ENCODE measurements at places on chromosomes 3 and 15.

- DNase-seq, result no peak
Measured at GRCh38 chr3:176911579-176911978, 285.7 kb downstream of the TBL1XR1 start.

GRCh38 chr15:100101426-100102089 is 240.2 kb downstream of the ADAMTS17 start:
- DNase-seq, result no peak

DNA sequence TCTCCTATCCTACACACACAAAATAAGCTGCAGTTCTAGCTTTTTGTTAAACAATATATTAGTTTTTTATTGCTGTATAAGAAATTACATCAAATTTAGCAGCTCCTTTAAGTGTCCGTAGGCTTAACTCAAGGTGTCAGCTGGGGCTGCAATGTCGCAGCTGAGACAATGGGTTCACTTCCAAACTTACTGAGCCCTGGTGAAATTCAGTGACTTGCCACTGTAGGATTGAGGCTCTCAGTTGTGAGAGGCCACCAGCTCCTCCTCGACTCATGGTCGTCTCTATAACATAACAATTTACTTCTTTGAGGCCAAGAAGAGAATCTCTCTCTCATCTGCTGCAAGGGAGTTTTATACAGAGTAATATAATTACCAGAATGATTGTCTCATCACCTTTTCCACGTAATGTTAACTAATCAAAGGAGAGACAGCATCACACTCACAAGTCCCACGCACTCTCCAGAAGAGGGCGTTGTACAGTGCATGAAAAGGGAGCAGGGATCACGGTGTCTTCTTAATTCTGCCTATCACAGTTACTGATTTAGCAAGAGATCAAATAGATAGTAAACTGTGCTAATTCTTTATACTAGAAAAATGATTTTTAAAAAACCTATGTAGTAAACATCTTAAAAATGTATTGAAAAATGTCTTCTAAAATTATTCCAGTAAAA is 735.6 kb upstream of the GBE1 start:
- DNase-seq, result peak; percentile 22

GRCh38 chr3:126267169-126267975 is 87.0 kb upstream of the ALDH1L1 start:
- peak; percentile 92 for DNase-seq

- DNase-seq, result no peak
Measured at GRCh38 chr3:48123346-48123745, 64.9 kb downstream of the CDC25A start.

DNA sequence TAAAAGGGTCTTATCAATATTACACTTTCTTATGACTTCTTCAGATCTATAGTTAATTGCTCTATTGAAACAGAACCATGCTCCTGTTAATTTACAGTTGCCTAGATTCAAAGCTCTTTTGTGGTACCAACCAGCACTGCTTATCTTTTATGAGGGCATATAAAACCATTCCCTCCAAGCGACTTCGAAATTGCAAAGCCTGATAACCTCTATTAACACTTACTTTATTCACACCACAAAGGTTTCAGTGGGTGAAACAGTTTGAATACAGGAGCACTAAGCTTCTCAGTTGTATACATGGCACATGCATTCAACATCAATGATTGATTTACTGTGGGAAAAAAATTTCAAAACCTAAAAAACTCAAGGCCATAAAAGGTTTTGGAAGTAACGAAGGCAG is 74.9 kb upstream of the PPIB start:
- no peak for DNase-seq

DNA sequence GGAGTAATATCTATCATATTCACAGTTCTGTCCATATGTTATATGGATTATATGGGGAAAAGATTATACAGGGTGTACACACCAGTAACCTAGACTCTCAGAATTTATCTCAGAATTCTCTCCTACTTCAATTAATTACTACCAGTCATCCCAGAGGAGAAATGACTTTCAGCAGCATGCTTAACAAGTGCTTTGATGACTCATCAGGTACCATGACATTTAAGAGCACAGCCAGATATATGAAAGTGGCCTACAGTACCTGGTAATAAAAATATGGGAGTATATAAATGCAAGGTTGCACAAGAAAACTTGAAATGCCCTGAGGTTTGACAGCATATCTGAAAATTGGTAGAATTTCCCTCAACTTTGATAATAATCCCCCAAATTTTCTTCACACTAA is 1273.0 kb downstream of the OTOL1 start:
- no peak for DNase-seq

DNA sequence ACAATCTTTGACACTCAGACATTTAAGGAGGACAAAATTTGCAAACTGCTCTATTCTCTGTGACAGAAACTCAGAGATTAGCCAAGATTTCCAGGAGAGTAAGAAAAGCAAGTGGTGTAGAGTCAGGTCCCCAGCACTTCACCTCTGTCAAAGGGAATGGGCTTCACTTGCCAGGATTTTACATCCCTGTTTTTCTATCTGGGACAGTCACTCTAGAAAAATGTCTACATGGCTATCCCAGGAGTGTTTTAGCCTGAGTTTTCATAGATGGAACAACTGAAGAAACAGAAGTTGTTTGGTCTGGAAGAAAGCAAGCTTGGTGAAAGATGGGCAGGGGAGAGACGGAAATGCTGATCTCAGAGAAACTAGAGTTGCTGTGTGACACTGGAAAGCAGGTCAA is 3.0 kb downstream of the FAM219B start:
- DNase-seq, result no peak

DNA sequence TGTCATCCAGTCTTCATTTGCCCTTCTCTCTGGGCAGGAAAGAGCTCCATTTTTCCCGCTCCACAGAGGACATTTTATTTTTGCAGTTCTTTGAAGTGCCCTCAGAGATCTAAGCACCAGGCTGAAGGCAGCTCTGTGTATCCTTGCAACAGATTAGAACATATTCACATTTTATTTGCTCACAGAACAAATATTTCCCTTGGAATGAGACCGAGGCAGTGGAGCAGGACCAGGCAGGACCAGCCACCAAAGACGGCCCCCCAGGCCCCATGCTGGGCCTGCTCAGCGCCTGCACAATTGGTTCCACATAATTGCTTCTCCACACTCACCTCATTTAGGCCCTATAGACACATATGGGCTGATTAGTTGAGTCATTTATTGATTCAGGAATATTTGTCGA is 15.7 kb upstream of the ETV5 start:
- DNase-seq, result no peak

DNA sequence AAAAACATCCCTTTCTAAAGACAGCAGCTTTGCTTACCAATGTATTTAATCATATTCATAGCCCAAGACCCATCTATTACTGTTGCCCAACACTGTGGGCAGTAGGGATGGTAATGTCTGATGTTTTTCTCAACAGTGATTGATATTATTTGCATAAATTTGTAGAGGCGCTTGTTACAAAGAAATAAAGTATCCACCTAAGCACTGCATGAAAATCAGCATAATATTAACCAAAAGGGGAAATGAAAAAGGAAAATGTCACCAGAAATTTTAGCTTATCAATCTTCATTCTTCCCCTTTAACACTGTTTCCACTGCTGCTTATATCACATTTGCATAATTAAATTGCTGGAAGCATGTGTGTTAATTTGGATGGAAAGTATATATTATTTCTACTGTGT is 140.5 kb downstream of the CTNNB1 start:
- no peak for DNase-seq

DNA sequence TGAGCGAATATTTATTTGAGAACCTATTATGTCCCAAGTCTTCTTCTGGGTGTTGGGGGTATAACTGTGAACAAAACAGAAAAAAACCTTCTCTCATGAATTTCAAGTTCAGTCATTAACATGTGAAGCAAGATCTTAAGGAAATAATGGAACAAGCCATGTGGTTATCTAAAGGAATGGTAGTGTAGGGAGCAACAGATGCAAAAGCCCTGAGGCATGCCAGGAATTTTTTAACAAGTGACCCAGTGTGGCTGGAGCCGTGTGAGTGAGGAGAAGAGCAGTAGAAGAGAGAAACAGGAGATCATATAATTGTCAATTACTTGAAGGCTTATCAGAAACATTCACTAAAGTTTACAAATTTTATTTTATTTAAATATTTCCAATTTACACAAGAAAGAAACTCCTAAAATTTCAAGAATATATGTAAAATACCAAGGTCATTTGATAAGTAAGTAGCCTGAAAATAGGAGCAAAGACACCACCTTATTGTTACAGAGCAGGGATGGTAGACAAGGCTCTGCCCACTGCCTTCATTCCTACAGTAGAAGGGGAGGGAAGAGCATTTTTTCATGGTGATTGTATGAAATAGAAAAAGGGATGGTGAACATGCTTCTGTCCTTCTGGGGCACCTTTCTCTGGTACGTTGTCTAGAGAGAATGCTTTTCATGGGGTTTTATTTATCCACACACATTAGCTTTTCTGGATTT is 345.1 kb downstream of the PLOD2 start:
- DNase-seq, result no peak

- no peak for DNase-seq
Measured at GRCh38 chr3:125087768-125088391, 32.1 kb upstream of the HEG1 start.

DNA sequence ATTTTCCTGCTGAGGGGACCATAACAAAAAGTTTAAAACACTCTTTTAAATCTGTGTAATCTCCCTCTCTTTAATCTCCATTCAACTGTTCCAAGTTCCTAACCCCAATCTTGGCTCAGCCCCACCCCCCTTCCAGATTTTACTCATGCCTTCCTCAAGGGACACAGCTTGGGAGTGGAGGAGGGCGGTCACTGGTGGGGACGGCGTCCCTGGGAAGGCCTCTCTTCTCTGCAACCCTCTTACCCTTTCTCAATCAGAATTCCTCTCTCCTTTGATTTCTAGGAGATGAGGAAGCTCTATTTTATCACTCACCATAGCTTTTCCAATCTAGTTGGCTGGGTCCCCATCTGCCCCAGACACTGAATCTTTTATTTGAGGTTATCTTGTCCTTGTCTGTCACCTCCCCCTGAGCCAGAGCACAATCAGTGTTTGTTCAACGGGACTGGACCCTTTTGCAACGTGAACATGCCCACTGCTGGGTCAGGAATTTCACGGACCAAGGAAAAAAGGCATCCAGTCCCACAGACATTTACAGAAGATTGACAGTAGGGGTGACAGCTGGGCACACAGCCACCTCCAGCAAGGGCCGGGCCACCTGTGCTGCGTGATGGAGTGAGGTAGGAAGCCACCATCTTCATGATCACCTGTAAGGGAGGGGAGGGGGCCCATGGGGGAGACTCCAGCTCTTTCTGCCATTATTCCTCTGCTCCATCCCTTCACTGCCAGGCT is 84.0 kb upstream of the HERC1 start:
- DNase-seq, result no peak

DNA sequence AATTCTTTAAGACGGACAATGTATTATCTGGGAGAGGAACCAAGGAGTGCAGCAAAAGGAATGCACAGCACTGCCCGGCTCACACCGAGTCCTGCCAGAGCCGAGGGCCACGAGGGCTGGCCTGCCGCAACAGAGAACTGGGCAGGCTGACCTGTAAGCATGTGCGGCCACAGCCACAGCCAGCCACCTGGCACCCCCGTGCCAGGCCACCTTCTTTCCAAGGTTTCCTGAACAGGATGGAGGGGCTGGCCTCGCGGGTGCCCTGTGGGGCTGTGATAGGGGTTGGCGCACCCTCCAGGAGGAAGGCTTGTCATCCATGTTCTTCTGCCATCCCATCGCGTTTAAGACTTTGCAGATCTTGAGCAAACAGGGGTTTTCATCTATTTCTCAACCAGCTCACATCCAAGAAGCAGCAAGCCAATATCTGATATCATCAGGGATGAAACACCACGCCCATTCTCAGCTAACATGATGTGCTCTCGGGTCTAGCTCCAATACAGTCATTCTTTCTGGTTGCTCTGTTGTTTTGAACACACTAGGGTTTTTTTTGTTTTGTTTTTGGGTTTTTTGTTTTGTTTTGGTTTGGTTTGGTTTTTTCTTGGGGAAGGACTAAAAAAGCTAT is 10.2 kb downstream of the CA12 start:
- DNase-seq, result no peak

- no peak for DNase-seq
Measured at GRCh38 chr3:142269767-142270166, 44.4 kb upstream of the GK5 start.

DNA sequence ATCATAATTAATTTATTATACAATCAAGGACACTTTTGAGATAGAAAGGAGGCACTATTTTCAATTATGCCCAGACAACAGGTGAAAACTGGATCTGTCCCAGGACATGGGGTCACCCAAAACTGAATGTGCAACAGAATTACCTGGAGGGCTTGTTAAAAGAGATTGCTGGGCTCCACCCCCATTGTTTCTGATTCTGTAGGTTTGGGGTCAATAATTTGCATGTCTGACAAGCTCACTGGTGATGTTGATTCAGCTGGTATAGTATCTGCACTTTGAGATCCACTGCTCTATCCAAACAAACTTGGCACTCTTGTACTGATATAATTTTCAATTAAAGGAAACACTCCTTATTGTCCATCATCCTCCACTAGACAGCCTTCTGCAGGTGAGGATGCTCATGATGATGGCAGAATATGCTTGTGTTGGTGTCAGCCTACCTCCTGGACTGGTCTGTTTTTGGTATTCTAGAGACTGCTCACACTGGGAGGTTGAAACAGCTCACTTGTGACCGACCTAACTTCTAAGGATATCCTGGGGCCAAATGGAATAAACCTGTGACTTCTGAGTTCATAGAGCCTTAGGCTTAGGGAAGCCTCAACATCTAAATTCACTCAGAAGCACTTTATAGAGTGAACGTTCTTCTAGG is 2.2 kb downstream of the P2RY14 start:
- DNase-seq, result no peak

- no peak for DNase-seq
Measured at GRCh38 chr3:10378246-10378645, 57.3 kb upstream of the SEC13 start.

GRCh38 chr15:55221090-55222011 is 24.6 kb upstream of the RSL24D1 start:
- DNase-seq, result peak; percentile 59

DNA sequence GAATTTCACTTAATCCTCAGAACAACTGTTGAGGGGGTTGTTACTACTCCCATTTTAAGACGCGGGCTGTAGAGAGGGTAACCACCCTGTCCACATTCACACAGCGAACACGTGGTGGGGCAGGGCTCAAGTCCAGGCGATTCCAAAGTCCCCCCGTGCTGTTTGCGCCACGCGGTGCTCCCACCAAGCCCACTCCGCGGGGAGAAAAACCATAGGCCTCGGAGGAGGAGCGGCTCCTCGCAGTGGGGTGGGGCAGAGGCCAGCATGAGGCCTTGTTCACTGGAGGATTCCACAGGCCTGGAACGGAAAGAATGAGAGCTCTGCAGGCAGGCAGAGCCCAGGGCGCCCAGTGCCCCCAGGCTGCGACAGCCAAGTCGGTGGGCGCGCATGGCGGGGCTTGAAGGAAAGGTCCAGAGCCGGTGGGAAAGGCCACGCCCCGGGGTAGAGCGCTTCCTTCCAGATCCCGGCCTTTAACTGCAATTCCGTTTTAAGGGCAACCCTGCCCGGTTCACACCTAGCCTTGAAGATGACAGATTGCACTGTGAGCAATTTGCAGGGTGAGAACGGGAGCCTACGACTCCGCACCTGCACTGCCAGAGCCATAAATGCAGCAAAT is 161.8 kb upstream of the TBL1XR1 start:
- no peak for DNase-seq

DNA sequence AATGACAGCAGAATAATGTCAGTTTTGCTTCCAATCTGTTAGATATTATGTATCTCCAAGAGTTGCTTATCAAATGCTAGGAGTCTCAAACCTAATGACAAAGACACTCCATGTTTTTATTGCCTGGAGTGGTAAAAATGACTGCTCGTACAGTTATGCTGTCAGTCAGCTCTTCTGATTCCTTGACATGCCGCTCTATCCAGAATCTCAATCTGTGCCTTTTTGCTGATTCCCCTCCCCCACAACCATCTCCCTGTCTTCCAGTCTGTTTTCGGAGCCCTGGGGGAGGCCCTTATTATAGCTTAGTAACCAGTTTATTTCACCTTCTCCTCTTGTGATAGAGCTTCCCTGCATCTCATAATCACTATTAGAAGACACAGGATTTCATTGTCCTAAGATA is 2.6 kb downstream of the MKRN2 start:
- DNase-seq, result no peak
